Cerebellar cortex (tissue), 1 donor: ENCODE measurements at places on chromosomes 2 and 18.
A peak's percentile ranks its signal among the peaks of the same experiment; 100 is the strongest.

- no peak for DNase-seq
Observed at GRCh38 chr2:217588266-217588665, 414.5 kb downstream of the TNS1 start.

- DNase-seq = no peak
Observed at GRCh38 chr18:56166914-56167313, 471.5 kb downstream of the TXNL1 start.

DNA sequence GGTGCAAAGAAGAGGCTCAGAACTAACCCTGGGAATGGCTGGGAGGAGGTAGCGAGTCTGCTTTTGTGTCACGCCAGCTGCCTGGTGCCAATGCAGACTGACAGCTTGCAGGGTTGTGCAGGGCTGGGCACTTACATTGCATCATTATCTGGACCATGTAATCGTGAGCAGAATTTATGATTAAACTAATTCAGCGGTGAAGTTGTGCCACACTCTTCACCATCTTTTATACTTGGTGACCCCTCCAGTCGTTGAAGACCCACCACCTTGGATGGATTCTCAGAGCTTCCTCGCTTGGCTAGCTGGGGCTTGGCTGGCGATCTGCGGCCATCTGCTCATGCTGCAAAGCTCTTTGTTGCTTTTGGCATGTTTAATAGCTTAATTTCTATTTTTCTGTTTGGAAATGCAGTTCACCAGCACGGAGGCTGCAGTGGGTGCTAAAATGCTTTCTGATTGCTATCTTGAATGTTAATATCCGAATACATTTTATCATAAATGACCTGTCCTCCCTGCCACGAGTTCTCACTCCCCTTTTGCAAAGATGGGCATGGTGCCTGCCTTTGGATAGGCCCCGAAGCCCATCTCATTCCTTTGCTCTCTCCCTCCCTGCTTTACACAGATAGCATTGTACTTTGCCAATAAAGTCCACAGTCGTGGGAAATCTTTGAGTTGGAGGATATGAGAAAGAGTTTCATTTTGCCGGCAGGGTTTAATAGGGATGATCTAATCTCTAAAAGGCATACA, 188.2 kb downstream of the PRKCE start:
- peak; percentile 90 for DNase-seq

- no peak for DNase-seq
Observed at GRCh38 chr2:15797231-15797938, 143.0 kb upstream of the MYCN start.

DNA sequence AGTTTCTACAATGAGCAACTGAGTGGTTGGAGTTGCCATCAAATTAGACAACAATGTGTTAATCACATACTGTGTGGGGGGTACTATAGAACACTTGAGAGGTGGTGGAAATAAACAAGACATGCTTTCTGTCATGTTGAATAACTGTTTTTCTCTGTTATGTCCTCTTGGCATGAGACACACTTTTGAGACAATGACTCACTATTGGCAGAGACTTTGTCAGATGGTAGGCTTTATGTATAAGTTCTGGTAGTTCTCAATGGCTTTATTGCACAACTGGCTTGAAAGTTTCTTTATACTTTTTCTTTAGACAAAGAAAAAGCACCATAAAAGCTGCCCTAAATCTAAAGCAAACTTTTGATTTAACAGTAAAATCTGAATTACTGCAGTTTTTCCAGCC, 578.7 kb downstream of the ADCYAP1 start:
- DNase-seq = no peak

DNA sequence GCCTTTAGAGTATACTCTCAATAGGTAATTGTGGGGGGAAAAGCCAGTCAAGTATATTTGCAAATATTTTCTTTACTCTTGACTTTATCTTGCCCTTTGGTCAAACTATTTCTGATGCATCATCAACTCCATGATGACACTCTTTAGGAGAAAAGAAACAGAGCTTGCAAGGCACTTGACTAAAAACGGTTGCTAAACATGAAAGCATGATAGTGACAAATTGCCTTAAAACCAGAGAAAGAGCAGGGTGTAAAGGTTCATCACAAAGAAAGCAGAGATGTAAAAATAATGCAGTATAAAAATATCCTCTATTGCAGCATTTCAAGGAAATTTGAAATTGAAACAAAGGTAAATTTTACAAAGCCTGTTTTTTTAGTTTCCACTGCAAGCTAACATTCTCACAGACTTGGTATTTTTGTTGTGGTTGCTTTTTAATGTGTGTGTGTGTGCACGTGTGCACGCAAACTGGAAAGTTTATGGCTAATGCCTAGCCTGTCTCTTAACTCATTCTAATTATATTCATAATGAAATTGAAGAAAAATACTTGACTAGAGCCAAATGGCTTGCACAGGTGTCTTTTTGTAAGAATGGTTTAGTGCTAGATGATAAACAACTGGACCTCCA, 503.6 kb downstream of the ARHGAP15 start:
- DNase-seq = no peak
